ENCODE measurements at places on chromosomes 1 and 21. TPM values are rescaled to one million over a fixed set of nuclear protein-coding genes. Genes with fewer than 3 reads are reported as not detected.

The TFF3 gene
- total RNA-seq = not detected

The PAQR7 gene
- total RNA-seq = 20.6 TPM

DNA sequence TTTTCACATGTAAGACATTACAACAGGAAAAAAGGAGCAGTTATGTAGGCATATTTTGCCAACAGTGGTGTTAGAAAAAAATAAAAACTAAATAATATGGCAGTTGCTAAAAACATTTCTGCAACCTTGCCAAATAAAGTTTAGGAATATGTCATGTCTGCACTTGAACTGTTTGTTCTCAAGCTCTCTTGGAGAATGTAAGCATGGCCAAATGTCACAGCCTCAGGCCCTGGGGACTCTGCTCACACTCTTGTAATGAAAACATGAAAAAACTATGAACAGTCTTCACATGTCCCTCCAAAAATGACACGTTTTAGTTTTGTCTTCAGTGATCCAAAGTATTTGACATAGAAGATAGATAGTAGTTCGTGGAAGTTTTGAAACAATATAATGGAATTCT lies 753.3 kb downstream of the LTN1 start:
- H3K36me3 ChIP-seq = no peaks in the 10 kb centered on the region
- no peak overlapping the region for H3K4me3 ChIP-seq
- no peak for DNase-seq
- no peaks in the 10 kb centered on the region for H3K27me3 ChIP-seq
- H3K27ac ChIP-seq = no peak overlapping the region

- H3K27me3 ChIP-seq = 0 out of 2 replicates have a peak, but pooled peaks cover 3% of the 10 kb centered on the region
- DNase-seq = no peak
- H3K4me3 ChIP-seq = no peak overlapping the region
- no peaks in the 10 kb centered on the region for H3K4me1 ChIP-seq
Observed at GRCh38 chr21:44831227-44831860, 13.5 kb upstream of the SUMO3 start.

DNA sequence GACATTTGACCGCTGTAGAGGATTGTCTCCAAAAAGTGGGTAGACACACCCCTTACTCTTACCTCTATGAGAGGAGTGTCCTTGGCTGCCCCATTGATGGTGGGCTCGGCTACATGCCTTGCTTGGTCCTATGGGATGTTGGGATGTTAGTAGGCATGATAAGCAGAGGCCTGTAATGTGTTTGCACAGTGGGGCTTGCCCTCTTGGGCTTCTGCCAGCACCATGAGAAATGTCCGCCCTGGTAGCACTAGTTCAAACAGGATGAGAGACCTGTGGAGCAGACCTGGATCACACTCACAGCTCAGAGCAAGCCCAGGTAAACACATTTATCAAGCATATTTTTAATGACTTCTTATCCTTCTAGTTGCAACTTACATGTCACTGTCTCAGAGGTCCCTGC lies 54.2 kb downstream of the SH3GLB1 start:
- no peaks in the 10 kb centered on the region for H3K27me3 ChIP-seq
- H3K36me3 ChIP-seq = no peaks in the 10 kb centered on the region
- no peak for DNase-seq
- H3K4me1 ChIP-seq = peaks cover 15% of the 10 kb centered on the region

- H3K4me1 ChIP-seq = peaks cover 5% of the 10 kb centered on the region
- no peak overlapping the region for H3K4me3 ChIP-seq
- H3K27me3 ChIP-seq = no peaks in the 10 kb centered on the region
- no peaks in the 10 kb centered on the region for H3K36me3 ChIP-seq
- peak; percentile 54 for DNase-seq
Observed at GRCh38 chr1:205068457-205069040, 15.7 kb downstream of the TMEM81 start.

- peak overlapping the region; percentile 98 for H3K4me3 ChIP-seq
- H3K27me3 ChIP-seq = no peaks in the 10 kb centered on the region
- peaks cover 19% of the 10 kb centered on the region for H3K4me1 ChIP-seq
- peaks cover 17% of the 10 kb centered on the region for H3K36me3 ChIP-seq
- no peak for DNase-seq
Observed at GRCh38 chr1:46301406-46301807, 2.0 kb downstream of the LRRC41 start.
